ENCODE measurements at places on chromosomes 3 and 15.

DNA sequence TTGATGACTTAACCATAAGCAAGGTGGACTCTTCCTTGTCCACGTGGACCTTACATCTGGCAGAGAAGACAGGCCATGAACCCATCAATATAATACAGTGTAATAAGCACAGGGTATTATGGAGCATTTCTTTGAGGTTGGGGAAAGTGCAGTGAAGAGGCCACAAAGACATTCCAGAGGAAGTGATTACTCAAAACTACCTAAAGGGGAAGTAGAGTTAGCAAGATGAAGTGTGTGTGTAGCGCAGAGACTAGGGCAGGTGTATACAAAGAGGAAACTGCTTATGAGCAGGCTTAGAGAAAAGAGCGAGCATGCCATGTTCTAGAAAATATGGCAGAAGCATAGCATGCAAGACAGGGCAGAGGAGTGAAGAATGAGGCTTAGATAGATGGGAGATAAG is 17.9 kb downstream of the CP start:
- peak; percentile 11 for DNase-seq

DNA sequence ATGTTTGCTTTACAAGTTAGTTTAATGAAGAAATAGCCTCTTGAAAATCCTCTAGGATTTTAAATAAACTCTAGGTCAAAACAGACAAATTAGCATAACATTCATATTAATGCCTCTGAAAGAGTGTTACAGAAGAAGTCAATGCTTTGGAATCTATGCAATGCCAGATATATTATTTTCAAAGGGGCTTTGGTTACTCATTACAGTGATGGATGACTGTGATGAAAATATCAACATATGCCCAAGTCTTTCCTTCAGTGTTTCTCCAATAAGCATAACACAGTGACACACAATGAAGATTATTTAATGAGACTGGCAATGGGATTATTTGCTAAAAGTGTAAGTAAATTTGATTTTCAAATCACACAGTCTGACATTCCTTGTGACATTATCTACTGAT is 1247.2 kb downstream of the ROBO2 start:
- no peak for DNase-seq

GRCh38 chr3:119783883-119784282 is 2.0 kb downstream of the NR1I2 start:
- no peak for DNase-seq

GRCh38 chr3:13506239-13506638 is 26.1 kb downstream of the HDAC11 start:
- no peak for DNase-seq

DNA sequence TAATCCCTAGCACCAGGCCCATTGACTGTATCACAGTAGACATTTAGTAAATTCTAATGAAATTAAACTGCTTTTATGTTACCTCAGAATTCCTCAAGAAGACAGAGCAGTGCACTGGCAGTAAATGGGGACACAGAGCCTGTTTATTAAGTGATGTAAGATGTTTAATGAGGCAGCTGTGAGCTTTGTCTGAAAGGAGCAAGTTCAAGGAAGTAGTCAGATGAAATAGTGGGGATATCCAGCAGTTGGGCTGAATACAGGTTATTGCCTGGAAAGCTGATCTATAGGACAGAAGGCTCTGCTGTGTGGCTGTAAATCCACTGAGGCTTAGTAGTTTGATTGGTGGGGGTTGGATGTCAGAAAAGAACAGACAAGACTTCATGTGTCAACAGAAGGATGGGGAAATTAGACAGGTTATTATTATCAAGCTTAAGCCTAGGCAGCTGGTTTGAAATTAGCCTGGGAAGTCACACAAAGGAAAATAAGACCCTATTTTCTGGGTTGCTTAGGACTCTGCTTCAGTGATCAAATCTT is 62.2 kb downstream of the PFN2 start:
- no peak for DNase-seq

DNA sequence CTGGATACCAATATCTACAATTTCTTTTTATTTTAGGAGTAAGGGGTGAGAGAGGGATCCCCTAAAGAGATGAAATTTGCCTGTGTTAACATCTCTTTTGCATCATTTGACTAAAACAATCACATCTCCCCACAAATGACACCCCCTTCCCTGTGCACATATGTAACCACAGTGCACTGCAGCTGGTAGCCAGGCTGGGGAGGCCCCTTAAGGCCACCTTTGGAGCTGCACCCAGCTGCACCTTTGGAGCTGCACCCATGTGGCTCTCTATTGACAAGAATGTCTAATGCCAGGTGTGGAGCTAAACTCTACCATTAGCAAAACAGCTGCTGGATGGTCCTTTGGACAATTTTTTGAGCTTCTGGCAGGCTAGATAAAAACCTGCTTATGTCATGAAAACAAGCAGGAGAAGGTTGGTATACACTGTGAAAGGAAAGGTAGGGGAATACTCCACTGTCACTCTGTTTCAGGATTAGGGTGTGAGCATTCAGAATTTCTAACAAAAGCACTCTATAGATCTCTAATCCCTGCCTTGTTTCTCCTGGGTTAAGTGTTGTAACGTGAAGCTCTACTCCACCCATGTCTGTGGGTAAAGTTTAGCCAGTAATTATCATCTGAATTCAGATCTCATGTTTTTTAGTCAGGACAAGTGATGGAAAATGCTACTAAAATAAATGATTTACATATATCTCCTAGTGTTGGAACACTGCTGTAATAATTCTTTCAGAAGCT is 52.1 kb downstream of the TFG start:
- no peak for DNase-seq

GRCh38 chr15:29337156-29337959 is 67.7 kb upstream of the NSMCE3 start:
- no peak for DNase-seq

DNA sequence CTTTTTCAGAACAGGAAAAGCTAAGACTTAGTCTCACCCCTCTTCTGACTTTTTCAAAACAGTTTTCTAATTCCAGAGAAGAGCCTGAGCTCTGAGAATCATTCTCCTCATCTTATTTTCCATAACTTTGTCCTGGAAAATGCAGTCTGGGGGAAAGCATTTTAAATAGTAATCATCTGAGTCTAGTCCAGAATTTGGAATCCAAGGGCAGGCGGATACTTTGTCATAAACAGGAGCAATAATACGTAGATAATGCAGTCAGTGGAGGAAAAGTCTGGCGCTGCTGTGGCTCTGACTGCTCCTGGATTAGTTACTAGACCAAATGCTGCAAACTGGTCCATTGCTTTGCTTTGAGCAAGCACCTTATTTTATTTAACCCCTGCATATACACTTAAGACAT is 285.0 kb downstream of the THSD4 start:
- DNase-seq = no peak
